ENCODE measurements at places on chromosomes 4 and X.
A peak's percentile ranks its signal among the peaks of the same experiment; 100 is the strongest.

- no peak for DNase-seq
Observed at GRCh38 chr4:187668526-187669082, 327.0 kb upstream of the ZFP42 start.

- DNase-seq: no peak
Observed at GRCh38 chr4:75714011-75714410, 10.4 kb upstream of the USO1 start.

- no peak for DNase-seq
Observed at GRCh38 chr4:84928089-84928488, 38.4 kb downstream of the WDFY3 start.

DNA sequence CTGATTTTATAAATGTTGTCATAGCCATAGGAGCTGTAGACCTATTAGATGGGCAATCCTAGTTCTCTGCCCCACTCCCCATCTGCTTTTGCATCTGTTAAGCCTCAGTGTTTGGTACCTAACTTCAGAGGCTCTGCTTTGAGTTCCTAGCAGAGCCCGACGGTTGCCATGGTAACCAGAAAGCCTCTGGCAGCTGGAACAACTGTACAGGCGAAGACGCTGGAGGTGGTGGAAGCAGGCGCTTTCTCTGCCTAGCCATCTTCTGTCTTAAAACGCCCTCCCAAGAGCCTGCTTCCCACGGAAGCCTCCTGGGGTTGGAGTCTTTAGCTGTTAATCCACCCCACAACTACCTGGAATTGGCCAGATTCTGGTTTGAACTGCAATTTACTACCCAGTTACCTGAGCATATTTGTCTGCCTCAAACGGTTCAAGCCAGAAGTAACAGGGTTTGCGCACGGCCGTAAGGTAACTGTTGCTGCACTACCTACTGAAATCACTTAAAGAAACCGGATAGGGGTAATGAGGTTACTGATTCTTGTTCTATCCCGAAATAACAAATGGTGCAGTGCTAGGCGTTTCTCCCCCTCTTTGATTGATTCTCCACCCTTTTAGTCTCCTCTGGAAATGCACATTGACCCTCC is 1.0 kb upstream of the GABRG1 start:
- DNase-seq: no peak

- peak; percentile 4 for DNase-seq
Observed at GRCh38 chr4:90099812-90100211, 27.4 kb upstream of the CCSER1 start.

- no peak for DNase-seq
Observed at GRCh38 chrX:121958886-121959285, 911.5 kb downstream of the GLUD2 start.

DNA sequence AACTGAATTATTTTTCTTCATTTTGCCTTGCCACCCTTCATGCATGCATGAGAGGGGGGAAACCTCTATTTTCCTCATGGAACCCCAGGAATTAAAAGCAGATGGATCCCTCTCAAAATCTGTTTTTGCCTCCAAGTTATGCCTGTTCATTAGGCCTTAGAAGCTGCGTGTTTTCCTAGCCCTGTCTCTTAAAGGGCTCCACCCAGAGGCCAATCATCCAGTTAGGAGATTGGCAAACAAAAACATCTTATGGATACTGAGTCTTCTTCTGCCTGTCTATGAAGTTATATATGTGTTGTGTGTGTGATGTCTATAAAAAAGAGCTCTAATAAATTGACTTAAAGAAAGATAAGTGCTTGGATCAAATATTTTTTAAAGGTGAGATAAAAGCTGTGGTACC is 142.9 kb downstream of the ANAPC10 start:
- no peak for DNase-seq

GRCh38 chr4:109162759-109163158 is 139.7 kb downstream of the COL25A1 start:
- no peak for DNase-seq

DNA sequence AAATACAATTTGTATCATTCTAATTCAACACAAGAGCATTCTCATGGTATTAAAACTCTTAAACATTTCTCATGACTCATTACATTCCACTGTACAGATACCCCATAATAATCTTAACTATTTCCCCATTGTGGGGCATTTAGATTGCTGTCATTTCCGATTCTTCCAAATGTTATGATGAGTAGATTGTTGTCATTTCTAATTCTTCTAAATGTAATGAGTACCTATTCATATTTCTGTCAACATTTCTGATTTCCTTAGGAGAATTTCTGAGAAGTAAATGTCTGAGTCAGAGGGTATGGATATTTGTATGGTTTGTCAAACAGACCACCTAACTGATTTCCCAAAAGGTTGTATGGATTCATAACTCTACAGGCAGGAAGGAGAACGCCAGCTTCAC is 8.3 kb downstream of the S100G start:
- DNase-seq: no peak

DNA sequence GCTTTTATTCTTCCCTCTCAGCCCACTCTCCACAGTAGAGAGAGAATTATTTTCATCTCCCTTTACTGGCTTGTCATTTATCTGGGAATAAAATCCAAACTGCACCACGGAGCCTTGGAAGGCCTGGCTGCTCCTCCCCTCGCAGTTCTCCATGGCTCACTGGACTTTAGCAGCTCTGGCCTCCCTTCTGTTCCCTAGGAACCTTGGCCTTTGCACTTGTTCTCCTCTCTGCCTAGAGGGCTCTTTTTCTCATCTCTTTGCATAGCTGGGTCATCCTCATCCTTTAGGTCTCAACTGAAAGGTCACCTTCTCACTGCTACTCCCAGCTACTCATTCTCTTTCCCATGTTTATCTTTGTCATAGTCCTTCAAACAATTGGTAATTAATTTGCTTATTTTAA is 31.3 kb upstream of the TAPT1 start:
- DNase-seq: no peak

- no peak for DNase-seq
Observed at GRCh38 chr4:80226094-80226493, 28.8 kb downstream of the PRDM8 start.

DNA sequence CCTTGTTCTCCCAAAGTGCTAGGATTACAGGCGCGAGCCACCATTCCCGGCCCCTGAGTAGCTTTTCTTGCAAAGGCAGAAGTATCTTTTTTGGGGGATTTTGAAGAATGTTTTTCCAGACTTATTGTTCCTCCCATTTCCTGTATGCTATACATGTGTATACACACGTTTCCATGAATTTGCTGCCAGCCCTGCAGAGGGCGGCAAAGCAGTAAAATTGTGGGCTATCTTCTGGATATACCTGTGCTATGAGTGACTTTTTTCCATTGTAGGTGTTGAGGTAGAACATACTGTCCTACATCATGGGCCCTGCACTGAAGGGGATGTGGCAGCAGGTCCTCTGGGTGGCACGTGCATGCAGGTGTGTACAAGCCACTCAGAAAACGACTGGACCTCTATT is 16.9 kb upstream of the MED28 start:
- no peak for DNase-seq

DNA sequence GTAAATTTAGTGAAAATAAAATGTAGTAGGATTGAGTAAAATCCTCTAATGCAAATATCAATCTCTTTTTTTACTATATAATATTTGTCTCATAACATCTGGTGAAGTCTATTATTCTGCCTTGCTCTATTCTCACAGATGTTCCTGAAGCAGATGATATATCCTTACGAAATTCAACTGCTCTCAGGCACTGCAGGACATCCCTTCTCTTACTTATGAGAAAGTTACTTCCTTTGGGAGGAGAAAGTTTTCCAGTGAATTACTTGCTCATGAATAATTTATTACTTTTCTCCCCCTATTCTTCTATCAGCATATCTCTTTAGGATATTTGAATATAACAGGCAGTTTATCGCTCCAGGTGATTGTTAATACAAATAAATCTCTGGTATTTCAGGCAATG is 75.6 kb upstream of the AGA start:
- no peak for DNase-seq

GRCh38 chrX:141279476-141279875 is 37.2 kb upstream of the SPANXC start:
- DNase-seq: no peak

- peak; percentile 46 for DNase-seq
Observed at GRCh38 chrX:151082077-151082948, 94.1 kb upstream of the GPR50 start.

DNA sequence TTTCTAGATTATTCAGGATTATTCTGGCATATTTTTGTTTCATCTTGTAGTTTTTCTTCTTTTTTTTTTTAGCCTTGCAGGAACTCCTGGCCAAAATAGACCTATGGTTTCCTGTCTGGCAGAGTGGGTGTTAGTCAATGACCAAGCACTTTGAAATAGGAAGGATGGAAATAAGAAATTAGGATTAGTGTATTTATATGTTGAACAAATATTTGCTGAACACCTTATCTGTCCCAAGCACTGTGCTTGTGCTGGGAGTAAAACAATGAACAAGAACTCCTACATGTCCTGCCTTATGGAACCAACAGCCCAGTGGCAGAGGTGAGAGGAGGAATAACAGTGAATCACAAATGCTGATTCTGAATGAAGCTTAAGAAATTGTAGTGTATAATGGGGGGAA is 4.5 kb downstream of the MMRN1 start:
- DNase-seq: no peak

GRCh38 chr4:140904904-140905303 is 148.7 kb upstream of the TBC1D9 start:
- DNase-seq: no peak

DNA sequence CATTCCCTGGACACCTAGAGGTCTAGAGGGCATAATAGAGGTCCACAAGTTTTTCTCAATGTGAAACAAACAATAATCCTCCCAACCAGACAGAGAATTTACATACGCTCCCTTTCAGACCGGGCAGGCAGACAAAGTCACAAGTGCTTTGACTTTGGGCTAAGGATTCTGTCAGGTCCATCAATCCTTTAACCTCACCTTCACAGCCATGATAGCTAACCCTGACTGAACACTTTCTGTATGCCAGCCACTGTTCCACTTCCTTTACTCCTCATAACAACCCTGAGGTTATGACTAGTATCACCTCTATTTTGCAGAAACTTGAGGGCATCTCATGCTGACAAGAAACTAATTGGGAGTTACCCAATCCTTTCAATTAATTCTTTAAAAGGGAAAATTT is 118.8 kb upstream of the AFF2 start:
- DNase-seq: peak; percentile 22

DNA sequence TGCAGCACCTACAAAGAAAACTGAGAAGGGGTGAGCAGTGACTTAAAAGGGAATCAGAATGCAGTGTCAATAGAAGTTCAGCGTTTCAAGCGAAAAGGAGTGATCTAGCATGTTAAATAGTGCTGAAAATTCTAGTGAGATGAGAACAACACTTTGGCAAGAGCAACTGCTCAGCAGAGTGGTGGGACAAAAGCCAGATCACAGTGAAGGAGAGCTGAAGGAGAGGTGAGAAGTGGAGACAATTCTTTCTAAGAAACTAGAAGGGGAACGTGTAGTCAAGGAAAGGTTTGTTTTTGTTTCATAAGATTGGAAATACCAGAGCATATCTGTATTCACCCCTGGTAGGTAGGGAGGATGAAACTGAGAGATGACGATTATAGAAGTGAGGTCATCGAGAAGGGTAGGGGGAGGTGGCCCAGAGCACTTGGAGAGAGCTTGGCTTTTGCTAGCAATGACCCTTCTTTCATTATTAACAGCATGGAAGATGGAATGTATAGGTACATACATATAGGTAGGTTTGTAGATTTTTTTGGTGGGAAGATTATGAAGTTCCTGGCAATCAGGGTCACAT is 33.7 kb downstream of the SRPX2 start:
- DNase-seq: no peak

DNA sequence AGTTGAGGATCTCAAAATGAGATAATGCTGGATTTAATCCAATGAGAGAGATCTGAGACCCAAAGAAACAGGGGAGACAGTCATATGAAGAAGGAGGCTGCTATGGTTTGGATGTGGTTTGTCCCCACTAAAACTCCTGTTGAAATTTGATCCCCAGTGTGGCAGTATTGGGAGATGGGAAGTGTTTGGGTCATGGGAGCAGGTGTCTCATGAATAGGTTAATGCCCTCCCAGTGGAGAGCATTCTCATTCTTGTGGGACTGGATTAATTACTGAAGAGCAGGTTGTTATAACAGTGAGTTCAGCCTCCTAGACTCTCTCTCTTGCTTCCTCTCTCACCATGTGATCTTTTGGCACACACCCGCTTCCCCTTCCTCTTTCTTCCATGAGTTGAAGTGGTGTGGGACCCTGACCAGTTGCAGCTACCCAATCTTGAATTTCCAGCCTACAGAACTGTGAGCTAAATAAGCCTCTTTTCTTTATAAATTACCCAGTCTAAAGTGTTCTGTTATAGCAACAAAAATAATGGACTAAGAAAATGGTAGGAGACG is 70.3 kb downstream of the PPEF2 start:
- DNase-seq: no peak

DNA sequence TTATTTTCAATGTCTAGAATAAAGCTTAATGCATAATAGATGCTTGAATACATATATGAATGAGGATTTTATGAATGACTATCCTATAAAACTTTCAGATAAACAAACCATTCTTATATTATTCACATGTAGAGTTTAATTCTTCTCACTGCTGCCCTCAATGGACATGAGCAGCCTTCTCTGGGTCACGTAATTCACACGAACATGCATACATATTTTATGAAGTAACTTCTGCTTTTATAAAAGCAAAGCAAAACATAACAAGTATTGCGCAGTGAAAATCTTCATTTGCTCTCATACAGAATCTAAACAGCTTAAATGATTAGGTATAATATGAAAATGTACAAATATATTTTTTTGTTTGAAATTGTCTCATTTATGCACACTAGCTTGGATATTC is 116.7 kb downstream of the TMA16 start:
- DNase-seq: no peak

GRCh38 chr4:2785613-2786012 is 7.3 kb upstream of the SH3BP2 start:
- peak; percentile 70 for DNase-seq

- DNase-seq: no peak
Observed at GRCh38 chr4:149512501-149512900, 303.1 kb downstream of the IQCM start.
